ENCODE measurements at places on chromosomes 3 and 15.

DNA sequence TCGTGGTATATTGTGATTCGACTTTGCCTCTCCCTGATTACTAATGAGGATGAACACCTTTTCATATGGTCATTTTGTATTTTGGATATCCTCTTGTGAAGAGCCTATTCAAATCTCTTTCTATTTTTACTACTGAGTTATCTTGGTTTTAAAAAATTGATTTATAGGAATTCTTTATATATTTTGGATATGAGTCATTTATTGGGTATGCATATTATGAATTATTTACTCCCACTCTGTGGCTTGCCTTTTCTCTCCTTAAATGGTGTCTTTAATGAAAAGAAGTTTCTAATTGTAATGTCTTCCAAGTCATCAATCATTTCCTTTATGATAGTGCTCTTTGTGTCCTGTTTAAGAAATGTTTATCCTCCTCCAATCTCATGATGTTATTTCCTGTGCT, 191.5 kb upstream of the DPH6 start:
- no peak for DNase-seq

- DNase-seq, result no peak
These were observed 16.2 kb downstream of the CEP152 start for GRCh38 chr15:48794697-48795134.

DNA sequence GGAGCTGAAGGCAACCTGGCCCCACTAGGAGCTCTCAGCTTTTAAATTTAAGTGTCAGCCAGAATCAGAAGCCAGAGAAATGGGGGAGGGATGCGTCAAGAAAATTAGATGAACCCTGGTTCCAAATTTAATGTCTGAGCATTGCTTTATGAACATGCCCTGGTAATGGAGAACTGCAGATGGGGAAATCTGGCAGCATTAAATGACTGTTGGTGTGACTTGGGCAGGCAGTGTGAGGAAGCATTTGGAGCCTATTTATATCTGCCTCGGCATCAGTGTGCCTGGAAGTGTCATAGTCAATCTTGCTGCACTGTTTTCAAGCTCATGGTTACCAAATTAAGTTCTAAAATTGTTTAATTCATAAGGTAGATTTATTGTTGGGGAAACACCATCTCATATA, 29.0 kb downstream of the NME9 start:
- DNase-seq, result no peak

- DNase-seq, result no peak
These were observed 8.2 kb downstream of the CBLB start for GRCh38 chr3:105860641-105861040.

DNA sequence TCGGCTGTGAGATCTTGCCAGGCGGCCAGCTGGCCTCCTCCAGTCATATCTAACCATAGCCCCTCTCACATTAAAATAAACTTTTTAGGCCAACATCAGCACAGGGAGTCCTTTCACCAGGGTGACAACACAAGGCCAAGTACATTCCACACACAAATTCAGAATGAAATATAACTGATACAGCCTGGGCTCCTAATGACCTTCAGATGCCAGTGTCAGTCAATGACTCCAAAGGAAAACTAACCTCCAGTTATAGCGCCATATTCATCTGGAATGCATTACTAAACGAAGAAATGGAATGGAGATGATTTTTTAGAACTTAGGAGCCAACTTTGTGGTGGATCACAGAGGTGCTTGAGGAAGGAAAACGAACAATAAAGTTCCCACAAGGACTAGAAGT, 205.4 kb downstream of the GREM1 start:
- DNase-seq, result no peak

- DNase-seq, result no peak
These were observed 15.2 kb downstream of the P2RY1 start for GRCh38 chr3:152849996-152850578.

GRCh38 chr3:159443266-159443665, 545.4 kb upstream of the IL12A start:
- no peak for DNase-seq

DNA sequence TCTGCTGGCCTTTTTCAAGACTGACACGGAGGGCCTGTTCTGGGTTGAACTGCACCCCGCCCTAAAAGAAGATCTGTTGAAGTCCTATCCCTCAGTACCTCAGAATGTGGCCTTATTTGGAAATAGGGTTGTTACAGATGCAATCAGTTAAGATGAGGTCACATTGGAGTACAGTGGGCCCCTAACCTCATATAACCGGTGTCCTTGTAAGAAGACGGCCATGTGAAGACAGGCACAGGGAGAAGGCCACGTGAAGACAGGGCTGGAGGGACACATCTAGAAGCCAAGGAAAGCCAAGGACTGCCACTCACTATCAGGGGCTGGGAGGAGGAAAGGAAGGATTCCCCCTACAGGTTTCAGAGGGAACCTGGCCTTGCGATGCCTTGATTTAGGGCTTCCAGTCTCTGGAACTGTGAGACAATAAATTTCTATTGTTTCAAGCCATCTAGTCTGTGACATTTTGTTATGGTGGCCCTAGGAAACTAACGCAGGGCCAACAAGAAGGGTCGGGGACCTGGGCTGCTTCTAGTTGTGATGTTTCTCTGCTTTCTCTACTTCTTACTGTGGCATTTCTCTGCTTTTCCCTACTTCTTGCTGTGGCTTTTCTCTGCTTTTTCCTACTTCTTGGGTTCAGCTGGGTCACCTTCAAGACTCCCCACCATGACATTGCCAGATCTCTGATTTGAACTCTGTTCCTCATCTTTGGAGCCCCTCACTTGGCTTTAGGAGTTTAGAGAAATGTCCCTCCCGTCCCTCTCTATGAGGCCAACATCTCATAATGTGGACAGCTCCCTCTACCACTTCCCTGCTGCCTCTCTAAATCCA, 4.8 kb upstream of the CCDC174 start:
- no peak for DNase-seq

DNA sequence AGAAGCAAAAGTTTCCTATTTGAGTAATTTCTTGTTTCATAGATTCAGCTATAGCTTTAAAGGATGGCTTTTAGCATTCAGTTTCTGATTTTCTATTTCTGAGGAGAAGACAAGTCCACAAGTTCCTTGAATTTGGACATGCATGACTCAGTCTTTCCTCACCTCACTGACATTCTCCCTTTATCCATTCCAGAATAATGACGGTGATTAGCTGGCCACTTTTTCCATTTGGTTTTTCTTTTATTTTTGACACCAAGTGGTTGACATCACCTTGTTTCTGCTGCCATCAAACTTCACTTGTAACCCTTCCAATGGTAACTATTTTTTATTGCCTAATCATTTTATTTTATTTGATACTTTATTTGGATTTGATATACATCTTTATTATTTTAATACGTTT, 404.4 kb upstream of the KCNMB2 start:
- no peak for DNase-seq

DNA sequence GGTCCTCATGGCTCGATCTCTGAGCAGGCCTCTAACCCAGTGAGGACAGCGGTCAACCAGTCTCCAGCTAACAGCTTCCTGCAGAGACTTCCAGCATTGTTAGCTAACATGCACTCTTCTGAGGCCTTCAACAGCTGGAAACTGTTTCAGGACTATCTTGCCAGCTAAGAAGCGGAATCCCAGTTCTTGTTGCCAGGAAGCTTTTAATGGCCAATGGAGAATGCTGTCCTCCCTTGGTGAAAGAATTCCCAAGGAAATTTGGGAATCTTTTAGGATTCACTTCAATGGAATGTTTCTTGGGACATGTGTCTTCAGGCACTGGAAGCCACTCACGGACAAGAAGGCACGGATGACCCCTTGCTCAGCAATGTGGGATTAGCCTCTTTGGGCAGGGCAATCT, 91.7 kb downstream of the CEMIP start:
- DNase-seq, result no peak

DNA sequence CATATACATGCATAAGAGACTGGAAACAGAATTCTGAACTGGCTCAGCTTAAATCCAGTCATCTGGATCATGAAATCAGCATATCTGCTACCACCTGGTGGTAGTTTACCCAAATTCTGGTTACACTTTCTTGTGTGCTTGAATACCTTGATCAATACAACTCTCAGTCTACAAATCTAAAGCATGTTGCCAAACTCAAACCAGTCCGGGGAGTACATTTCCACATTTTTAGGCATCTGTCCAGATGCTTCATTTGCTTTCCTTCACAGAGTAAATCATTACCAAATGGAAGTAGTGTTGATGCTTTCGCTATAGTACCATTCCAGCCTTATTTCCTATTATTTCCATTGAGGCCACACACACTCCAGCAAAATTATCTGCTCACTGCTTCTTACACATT, 126.4 kb downstream of the P2RY1 start:
- DNase-seq, result peak; percentile 45

DNA sequence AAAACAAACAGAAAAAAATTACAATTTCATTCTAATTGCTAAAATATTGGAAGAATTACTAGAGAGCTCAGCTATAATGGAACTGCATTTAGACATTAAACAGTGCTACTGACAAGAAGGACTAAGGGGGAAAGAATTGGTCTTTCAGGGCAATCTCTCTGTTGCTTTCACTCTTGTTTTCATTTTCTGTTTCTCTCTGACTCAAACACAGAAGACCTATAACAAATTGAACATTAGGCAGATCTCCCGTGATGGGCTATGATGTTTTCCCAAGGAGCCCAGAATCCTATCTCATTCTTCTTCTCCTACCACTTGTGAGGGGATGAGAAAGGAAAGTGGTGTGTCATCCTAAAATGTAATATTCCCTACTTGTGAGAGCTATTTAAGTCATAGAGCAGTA, 358.0 kb upstream of the TGFBR2 start:
- DNase-seq, result no peak

GRCh38 chr3:183122257-183122932, 23.1 kb upstream of the MCCC1 start:
- peak; percentile 63 for DNase-seq

DNA sequence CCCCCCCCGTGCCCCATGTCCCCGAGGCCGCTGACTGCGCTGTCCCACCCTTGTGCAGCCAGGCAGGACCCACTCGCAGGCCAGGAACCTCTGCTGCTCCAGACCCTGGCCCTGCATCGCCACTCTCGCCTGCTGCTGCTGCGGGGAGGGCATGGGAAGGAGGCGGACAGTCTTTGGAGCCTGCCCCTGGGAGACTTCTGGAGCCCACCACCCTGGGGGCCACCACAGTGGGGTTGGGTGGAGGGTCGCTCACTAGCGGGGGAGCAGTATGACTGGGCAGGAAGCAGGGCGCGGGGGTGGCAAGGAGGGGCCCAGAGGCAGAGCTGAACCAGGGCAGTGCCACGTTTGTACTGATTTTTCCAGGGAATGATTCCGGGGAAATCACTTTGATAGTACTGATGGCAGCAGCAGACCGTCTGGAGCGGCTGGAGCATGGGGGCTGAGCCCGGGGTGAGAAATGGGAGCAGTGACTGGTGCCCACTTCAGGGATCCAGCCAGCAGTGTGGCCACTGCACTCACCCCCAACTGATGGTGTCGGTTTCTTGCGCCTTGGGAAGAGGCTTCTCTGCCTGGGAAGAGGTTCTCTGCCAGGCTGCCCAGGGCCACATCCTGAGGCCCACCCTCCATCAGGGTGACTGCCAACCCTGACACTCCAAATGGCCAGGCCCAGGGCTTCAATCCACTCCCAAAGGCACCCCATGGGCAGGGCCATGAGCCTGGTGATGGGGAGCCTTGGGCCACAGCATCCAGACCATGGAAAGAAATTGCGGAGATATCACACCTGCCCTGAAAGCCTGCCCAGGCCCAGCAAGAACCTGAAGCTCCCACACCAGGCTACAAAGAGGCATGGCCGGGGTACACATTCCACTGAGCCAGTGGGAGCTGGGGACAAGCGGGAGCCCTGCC, 53.7 kb downstream of the LSAMP start:
- DNase-seq, result no peak

DNA sequence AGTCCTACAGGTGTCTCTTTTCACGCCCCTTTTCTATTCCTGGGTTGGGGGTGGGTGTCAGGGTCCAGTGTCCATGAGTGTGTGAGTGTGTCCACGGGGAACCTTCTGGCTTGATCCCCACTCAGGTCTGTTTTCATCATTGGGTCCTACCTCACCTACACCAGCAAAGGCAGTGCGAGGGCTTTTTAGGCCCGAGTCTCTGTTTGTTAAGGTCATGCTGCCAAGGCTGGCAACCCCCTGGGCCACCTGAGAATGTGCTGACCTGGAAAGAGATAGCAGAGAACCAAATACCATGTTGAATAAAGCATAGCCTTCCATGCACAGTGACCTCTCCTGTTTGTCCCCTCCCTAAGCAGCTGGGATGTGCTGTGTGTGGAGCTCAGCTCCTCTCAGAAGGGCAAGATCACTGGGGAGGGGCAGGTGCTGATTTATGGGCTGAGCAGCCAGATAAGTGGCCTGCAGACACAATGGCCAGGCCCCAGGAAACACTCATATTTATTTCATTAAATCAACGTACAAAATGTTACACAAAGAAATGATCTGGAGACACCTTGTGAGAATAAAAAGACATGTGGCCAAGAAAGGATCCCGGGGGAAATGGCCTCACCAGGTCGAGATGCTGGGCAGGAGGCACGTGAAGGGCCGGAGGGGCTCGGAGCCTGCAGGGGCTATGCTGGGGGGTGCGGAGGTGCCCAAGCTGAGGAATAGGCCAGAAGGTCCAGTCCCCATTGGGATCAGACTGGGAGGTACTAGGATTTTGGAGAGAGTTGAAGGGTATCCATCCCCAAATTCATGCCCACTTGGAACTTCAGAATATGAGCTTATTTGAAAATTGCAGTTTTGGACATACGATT, 36.1 kb downstream of the RAB6B start:
- no peak for DNase-seq

GRCh38 chr3:116863822-116864589, 154.4 kb downstream of the TUSC7 start:
- DNase-seq, result peak; percentile 4

DNA sequence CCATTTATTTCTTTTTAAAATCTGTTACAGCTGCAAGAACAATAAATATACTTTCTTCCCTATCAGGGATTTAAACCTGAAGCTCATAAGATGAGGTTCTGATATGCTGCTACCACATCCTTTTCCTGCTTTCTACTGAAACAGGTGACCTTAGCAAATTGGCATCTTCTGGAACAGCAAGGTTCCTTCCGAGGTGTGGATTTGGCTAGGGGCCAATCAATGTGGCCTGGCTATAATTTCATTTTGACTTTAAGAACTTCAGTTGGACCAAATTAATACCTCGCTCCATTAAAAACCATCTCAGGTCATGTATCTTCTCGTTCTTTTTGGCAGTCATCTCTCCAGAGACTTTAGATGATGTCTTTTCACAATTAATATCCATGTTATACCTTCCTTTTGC, 53.4 kb upstream of the C3orf80 start:
- no peak for DNase-seq

DNA sequence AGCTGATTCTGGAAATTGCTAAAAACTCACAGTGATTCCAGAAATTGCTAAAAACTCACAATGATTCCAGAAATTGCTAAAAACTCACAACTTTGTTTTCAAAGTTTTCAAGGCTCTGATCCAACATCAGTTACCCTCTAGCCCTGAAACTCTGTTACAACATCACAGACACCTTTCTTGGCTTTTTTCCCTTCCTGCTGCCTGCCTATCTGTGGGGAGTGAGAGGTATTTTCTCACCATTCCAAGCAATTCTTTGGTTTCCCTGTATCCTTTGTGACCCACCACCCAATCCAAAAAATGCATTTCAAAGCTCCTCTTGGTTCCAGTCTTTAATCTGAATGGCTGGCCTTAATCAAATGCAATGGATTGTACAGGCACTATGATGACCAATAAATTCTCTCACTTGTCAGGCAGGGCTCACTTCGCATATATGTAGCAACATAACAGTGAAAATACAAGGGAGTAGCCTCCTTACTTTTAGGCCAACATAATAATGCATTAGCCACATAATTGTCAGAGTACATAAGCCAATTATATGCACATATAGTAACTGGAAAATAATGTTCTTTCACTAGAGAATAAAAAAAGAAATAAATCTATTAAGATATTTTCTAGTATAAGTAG, 1139.0 kb downstream of the ROBO2 start:
- no peak for DNase-seq
